T-cell (primary cell): ENCODE measurements at places on chromosomes 3 and 15. TPM values are rescaled to one million over a fixed set of nuclear protein-coding genes. Genes with fewer than 3 reads are reported as not detected.

DNA sequence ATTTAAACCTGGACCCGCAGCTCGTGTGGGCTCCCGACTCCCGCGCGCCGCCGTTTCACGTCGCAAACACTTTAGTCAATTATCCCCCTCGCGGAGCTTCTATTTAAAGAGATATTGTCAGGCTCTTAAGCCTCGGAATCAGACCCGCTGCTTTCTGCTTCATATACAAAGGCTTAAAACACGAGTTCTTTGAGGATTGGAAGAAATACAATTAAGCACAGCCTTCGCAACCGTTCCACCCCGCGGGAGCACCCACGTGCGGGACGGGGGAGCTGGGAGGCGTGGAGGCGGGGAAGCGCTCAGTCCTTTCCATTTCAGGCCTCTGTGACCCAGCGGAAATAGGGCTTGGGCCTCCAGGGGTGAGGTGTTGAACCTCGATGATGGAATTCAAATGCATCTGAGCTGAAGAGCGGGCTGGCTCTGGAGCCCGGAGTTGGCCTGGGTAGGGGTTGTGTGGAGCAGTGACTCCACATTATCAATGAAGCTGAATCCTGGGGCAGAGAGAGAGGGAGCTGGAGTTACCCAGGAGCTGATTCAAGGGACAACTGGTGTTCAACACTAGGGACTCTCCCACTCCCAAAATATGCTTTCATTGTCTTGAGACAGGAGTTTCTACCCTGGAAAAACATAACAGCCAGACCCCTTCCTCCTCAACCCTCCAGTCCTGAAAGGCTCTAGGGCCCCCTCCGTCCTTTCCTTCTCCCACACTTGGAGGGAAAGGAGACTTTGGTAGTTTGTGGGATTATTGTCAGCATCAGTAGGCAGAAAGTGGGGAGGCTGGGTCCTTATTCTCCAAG is 2.4 kb downstream of the ANKRD63 start:
- H3K4me3 ChIP-seq: no peak overlapping the region
- no peaks in the 10 kb centered on the region for H3K4me1 ChIP-seq
- no peak for DNase-seq
- H3K27ac ChIP-seq: no peak overlapping the region

GRCh38 chr3:128556907-128557306 is 63.9 kb upstream of the GATA2 start:
- no peak overlapping the region for H3K27ac ChIP-seq
- no peak overlapping the region for H3K4me3 ChIP-seq
- H3K36me3 ChIP-seq: no peaks in the 10 kb centered on the region
- DNase-seq: no peak
- H3K4me1 ChIP-seq: peaks cover 8% of the 10 kb centered on the region
- peaks cover 90% of the 10 kb centered on the region for H3K27me3 ChIP-seq

GRCh38 chr3:33438284-33438668 is 1.9 kb downstream of the UBP1 start:
- H3K4me1 ChIP-seq: peaks cover 23% of the 10 kb centered on the region
- no peak for DNase-seq
- H3K36me3 ChIP-seq: no peaks in the 10 kb centered on the region
- H3K27ac ChIP-seq: peak overlapping the region; percentile 61
- no peaks in the 10 kb centered on the region for H3K27me3 ChIP-seq
- H3K4me3 ChIP-seq: peak overlapping the region; percentile 49

TTLL13 gene
- total RNA-seq: 0.70 TPM

GRCh38 chr3:11392014-11392859 is 120.0 kb downstream of the ATG7 start:
- H3K27ac ChIP-seq: no peak overlapping the region
- no peaks in the 10 kb centered on the region for H3K27me3 ChIP-seq
- no peak for DNase-seq
- H3K4me1 ChIP-seq: peaks cover 6% of the 10 kb centered on the region
- no peak overlapping the region for H3K4me3 ChIP-seq

A4GNT gene
- total RNA-seq: not detected

DNA sequence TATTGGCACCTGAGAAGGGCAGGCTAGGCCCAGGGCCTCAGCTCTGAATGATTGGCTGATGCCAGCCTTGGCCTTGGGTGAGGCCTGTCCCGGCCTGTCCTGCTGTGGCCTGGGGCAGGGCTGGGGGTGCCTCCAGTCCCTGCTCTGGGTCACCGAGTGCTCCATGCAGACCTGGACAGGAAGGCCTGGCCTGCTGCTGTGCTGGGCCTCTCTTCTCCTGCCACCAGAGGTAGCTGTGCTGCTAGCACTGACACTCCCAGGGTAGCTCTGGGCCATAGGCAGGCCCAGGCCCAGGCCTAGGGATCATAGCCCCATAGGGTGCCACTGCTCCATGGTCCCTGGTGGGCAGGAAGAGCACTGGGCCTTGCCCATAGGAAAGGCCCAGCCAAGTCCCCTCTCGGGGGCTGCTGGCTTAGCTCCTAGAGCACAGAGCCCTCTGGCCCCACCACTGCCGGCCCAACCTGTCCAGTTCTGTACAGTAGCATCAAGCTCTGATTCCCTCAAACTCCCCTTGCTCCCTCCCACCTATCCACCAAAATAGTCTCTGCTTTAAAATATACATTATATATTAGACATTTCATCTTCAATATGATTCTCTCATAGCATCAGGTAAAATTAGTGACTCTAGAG is 18.2 kb downstream of the ABTB1 start:
- DNase-seq: no peak
- no peak overlapping the region for H3K4me3 ChIP-seq
- H3K27me3 ChIP-seq: no peaks in the 10 kb centered on the region
- H3K27ac ChIP-seq: no peak overlapping the region
- no peaks in the 10 kb centered on the region for H3K4me1 ChIP-seq

COLQ gene
- total RNA-seq: 11.4 TPM

UROC1 gene
- 0.09 TPM for total RNA-seq

DNA sequence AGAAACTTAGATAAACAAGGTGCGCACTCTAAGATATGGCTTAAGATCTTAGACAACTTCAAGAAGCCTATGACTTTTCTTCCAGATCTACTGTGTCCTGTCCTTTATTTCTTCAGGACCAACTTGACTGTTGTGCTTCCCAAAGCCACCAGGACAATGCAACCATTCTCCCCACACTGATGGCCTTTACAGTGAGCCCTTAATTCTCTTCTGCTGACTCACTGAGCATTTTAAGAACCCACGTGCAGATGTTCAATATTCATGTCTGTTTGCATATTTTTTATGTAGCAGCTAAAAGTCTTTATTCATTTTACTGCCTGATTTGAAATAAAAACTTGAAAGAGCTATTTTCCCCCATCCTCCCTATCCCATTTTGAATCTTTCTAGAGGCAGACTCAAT is 103.3 kb upstream of the SLC2A2 start:
- H3K36me3 ChIP-seq: peaks cover 54% of the 10 kb centered on the region
- H3K4me1 ChIP-seq: no peaks in the 10 kb centered on the region
- H3K27ac ChIP-seq: no peak overlapping the region
- H3K4me3 ChIP-seq: no peak overlapping the region
- DNase-seq: no peak
- no peaks in the 10 kb centered on the region for H3K27me3 ChIP-seq

DNA sequence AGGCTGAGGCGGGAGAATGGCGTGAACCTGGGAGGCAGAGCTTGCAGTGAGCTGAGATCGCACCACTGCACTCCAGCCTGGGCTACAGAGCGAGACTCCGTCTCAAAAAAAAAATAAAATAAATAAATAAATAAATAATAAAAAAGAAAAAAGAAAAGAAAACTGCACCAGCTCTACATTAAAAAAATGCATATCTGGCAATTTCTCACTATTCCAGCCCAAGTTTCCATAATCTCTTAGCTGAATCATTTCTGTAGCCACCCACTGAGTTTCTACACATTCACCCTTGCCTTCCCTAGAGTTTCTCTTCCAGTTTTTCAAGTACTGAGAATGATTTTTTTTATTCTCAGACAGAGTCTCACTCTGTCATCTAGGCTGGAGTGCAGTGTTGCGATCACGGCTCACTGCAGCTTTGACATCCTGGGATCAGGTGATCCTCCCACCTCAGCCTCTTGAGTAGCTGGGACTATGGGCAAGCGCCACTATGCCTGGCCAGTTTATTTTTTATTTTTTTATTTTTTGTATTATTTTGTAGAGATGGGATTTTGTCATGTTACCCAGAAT is 24.5 kb upstream of the SLC7A14 start:
- no peaks in the 10 kb centered on the region for H3K4me1 ChIP-seq
- H3K36me3 ChIP-seq: no peaks in the 10 kb centered on the region
- no peak for DNase-seq

DNA sequence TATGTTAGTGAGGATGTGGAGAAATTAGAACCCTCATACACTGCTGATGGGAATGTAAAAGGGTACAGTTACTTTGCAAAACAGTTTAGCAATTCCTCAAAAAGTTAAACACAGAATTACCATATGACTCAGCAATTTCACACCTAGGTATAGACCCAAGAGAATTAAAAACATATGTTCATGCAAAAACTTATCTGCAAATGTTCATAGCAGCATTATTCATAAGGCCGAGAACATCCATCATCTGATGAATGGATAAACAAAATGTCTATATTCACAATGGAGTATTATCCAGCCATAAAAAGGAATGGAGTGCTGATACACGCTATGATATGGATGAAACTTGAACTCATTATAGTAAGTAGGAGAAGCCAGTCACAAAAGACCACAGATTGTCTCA is 10.3 kb downstream of the SEC13 start:
- H3K27me3 ChIP-seq: no peaks in the 10 kb centered on the region
- peaks cover 11% of the 10 kb centered on the region for H3K36me3 ChIP-seq
- no peaks in the 10 kb centered on the region for H3K4me1 ChIP-seq
- no peak overlapping the region for H3K4me3 ChIP-seq

DNA sequence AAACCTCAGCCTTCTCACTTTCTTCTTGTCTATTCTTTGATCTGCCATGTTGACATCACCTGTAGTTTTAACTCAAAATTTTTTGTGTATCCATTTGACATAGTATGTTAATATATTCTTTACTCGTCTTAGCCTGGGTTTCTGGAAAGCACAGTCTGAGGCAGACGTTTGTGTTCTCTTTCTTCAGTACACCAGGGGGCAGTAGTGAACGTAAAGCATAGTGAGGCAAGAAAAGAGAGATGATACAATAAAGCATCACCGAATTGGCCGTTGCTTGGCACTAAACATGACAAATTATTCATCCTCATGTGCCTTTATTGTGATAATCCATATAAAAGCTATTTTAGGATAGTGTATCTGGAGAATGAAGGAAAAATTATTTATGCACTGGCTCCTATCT is 141.0 kb upstream of the MYRIP start:
- H3K4me3 ChIP-seq: no peak overlapping the region
- DNase-seq: no peak
- no peak overlapping the region for H3K27ac ChIP-seq

ALS2CL gene
- total RNA-seq: 25.0 TPM

SKOR1 gene
- total RNA-seq: 1.6 TPM

- no peaks in the 10 kb centered on the region for H3K36me3 ChIP-seq
- H3K4me3 ChIP-seq: no peak overlapping the region
- no peaks in the 10 kb centered on the region for H3K4me1 ChIP-seq
- H3K27ac ChIP-seq: no peak overlapping the region
These were observed 278.9 kb upstream of the STT3B start for GRCh38 chr3:31253782-31254181.

DNA sequence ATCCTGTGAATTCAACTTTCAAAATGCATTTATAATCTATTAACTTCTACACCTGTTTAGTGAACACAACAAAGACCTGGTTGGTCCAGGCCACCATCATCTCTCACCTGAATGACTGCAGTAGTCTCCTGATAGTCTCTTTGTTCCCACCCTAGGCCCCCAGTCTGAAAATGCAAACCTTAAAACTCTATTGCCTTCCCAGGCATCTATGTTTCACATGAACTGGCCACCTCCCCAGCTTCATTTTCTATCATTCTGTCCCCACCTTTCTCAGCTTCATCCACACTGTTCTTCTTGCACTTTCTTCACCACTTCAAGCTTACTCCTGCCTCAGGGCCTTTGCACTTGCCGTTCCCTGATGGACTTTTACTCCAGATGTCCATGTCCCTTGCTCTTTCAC is 45.0 kb downstream of the CLSTN2 start:
- H3K4me3 ChIP-seq: no peak overlapping the region
- no peak for DNase-seq
- no peak overlapping the region for H3K27ac ChIP-seq
- no peaks in the 10 kb centered on the region for H3K4me1 ChIP-seq

GNAI2 gene
- total RNA-seq: 292 TPM

DNA sequence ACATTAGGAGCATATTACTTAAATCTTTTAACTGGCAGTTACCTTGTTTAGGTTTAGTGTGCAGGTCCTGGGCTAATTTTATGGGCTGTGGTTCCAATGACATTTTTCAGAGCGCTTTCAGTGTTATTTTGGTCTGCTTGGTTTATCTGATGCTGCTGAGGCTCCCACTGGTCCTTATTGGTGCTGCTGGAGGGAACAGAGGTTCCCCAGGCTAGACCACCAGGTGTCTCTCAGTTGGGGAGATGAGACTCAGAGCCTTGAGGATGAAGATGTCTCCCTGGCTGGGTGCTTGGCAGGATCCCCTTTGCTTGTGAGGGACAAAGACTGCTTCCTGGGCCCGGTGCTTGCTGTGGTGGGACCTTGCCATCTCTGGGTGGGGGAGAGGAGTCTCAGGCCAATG is 28.3 kb upstream of the TASOR start:
- DNase-seq: no peak
- H3K4me1 ChIP-seq: no peaks in the 10 kb centered on the region
- no peaks in the 10 kb centered on the region for H3K36me3 ChIP-seq
- no peak overlapping the region for H3K4me3 ChIP-seq

GABRA5 gene
- total RNA-seq: not detected

DNA sequence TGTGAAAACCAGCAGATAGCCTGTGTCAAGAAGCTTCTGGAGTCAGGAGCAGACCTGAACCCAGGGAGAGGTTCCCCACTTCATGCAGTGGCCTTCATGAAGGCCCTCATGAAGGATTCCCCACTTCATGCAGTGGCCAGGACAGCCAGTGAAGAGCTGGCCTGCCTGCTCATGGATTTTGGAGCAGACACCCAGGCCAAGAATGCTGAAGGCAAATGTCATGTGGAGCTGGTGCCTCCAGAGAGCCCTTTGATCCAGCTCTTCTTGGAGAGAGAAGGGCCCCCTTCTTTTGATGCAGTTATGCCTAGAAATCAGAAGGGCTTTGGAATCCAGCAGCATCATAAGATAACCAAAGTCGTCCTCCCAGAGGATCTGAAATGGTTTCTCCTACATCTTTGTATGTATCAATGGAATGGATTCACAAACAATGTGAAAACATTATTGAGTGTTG is 103.9 kb upstream of the CHD2 start:
- DNase-seq: no peak
- no peaks in the 10 kb centered on the region for H3K27me3 ChIP-seq
- H3K4me3 ChIP-seq: no peak overlapping the region
- H3K36me3 ChIP-seq: no peaks in the 10 kb centered on the region

GRCh38 chr3:16663854-16664712 is 58.9 kb upstream of the DAZL start:
- H3K27me3 ChIP-seq: no peaks in the 10 kb centered on the region
- no peaks in the 10 kb centered on the region for H3K36me3 ChIP-seq
- no peak for DNase-seq
- no peaks in the 10 kb centered on the region for H3K4me1 ChIP-seq
- no peak overlapping the region for H3K4me3 ChIP-seq

AHSG gene
- total RNA-seq: 1.8 TPM

GOLGA8R gene
- 3.8 TPM for total RNA-seq

SLC26A6 gene
- 19.7 TPM for total RNA-seq

GRCh38 chr3:42547401-42547945 is 34.3 kb downstream of the SEC22C start:
- H3K4me3 ChIP-seq: no peak overlapping the region
- no peaks in the 10 kb centered on the region for H3K27me3 ChIP-seq
- H3K27ac ChIP-seq: no peak overlapping the region

FSTL1 gene
- 5.1 TPM for total RNA-seq

GRCh38 chr3:173399044-173399443 is 1.5 kb downstream of the NLGN1 start:
- H3K27ac ChIP-seq: no peak overlapping the region
- H3K4me1 ChIP-seq: peaks cover 17% of the 10 kb centered on the region
- DNase-seq: no peak
- no peaks in the 10 kb centered on the region for H3K36me3 ChIP-seq
- H3K4me3 ChIP-seq: no peak overlapping the region
